ENCODE measurements at places on chromosomes 5 and 9. TPM values are rescaled to one million over a fixed set of nuclear protein-coding genes. Genes with fewer than 3 reads are reported as not detected.

Gene TRIM7
- 3.5 TPM for total RNA-seq

GRCh38 chr5:143284521-143284920 lies 119.0 kb downstream of the NR3C1 start:
- H3K36me3 ChIP-seq = peaks cover 37% of the 10 kb centered on the region
- no peaks in the 10 kb centered on the region for H3K27me3 ChIP-seq
- H3K27ac ChIP-seq = no peak overlapping the region

Gene PCDHGA7
- 0.07 TPM for total RNA-seq

DNA sequence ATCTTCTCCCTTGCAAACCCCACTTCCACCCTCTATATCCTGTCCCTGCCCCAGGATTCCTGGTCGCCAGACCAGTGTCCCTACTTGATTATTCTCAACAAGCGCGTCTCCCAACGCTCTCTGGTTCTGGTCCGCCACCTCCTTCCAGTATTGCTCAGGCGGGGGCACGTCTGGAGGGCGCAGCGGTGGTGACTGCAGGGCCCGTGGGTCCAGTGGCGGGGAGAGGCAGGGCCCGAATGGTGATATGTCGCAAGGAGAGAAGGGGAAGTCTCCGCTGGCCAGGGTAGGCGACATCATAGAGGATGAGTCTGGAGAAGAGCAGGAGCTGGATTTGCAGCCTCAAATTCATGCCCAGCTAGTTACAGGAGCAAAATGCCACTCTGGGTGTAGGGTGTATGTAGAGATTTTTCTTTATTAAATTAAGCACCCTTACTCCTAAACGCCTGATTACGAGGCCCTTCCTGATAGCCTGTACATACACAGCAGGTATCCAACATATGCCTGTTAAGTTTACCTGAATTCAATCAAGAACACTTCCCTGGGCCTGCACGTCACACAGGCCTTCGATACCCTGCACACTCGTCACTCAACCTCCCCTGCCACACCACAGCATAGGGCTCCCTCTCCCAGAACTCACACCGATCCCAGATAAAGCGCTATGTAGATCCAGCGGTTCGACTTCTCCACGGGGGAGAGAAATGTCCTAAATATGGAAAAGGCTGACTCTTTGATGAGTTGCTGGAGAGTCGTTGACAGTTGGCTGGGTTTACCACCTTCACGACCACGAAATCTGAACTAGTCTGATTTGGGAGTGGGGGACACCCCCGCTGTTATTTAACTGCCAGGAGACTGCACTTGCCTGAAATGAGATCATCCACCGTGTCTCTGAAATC lies 4.8 kb downstream of the MCIDAS start:
- no peak overlapping the region for H3K27ac ChIP-seq
- DNase-seq = no peak
- H3K27me3 ChIP-seq = peaks cover 71% of the 10 kb centered on the region

DNA sequence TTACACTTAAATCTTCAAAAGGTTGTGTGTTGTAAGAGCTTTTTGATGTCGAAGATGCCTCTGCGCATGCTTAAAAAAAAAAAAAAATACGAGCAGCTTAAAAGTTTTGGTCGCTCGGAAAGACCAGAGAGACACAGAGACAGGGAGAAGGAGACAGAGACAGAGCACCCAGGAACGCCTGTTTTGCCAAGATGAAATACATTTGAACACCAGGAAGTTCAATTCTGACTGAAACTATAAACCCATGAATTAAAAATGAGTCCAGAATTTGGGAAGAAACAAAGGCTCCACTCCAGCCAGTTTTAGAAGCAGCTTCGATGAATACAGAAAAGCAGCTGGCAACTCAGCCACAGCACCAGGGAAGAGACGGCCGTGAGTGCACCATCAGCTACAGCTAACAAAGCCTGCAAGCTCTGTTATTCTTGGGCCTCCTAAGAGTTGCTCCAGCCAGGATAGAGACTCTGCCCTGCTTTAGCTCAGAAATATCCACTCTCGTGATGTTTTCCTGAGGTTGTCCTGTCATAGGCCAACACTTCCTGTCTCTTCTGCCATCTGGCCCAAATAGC lies 2.5 kb upstream of the ZNF474 start:
- no peaks in the 10 kb centered on the region for H3K36me3 ChIP-seq
- DNase-seq = no peak
- H3K27ac ChIP-seq = no peak overlapping the region
- H3K4me1 ChIP-seq = no peaks in the 10 kb centered on the region

DNA sequence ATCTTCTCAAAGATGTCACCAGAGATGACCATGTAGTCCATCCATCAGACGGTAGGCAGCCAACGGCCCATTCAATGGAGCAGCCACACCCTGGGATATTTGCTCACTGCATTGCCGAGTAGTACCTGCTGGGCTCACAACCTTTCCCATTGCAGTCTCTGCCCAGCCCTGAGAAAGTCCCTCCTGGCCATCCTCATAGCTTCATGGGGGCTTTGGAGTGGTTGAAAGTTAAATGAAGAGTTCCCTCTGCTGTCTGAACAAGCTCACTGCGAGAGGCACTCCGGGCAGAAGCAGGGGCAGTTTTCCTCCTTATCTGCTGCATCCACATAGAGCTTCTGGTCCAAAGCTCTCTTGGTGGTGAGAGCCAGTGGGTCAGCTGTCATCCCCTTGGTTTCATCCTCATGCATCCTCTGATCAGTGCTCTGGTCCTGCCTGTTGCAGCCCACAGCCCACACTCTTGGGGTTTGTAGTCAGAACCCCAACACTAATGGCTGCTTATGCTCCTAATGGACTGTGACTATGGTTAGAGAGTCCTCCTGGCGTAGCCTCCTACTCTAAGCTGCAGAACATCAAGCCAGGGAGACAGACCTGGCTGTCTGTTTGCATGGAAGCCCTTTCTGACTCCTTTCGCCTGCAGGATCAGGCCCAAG lies 23.3 kb downstream of the TNFSF8 start:
- H3K4me1 ChIP-seq = peaks cover 92% of the 10 kb centered on the region
- peak overlapping the region; percentile 96 for H3K27ac ChIP-seq
- DNase-seq = peak; percentile 46
- H3K4me3 ChIP-seq = no peak overlapping the region
- H3K36me3 ChIP-seq = peaks cover 65% of the 10 kb centered on the region

GRCh38 chr5:40834391-40834848 lies 602 bp downstream of the RPL37 start:
- peaks cover 58% of the 10 kb centered on the region for H3K36me3 ChIP-seq
- H3K27ac ChIP-seq = peak overlapping the region; percentile 100
- peaks cover 63% of the 10 kb centered on the region for H3K4me1 ChIP-seq
- H3K27me3 ChIP-seq = no peaks in the 10 kb centered on the region
- peak overlapping the region; percentile 100 for H3K4me3 ChIP-seq

DNA sequence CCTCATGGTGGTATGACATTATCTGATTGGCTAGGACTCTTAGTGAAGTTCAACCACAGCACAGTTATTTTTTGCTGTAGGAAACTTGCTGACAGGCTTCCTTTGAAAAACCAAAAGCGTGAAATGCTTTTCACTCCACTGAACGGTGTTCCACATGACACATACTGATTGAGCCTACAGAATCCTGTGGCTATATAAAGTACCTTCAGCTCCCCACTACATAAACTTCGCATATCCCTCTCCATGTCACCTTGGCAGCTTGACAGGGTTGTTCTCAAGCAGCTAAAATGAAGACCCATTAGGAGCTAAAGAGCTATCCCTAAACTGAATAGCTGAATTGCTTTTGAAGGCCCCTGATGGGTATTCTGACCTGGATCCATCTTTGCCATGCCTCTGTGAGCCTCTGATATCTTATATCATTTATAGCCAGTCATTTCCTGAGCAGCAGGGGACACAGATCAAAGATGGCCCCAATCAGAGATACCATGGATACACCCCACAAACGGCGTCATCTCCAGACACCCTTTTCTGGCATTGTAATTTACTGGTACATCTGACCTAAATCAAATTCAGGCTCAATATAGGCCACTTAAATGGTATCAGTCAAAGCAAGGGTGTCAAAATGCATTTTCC lies 91.5 kb downstream of the APBA1 start:
- no peaks in the 10 kb centered on the region for H3K4me1 ChIP-seq
- DNase-seq = no peak
- no peaks in the 10 kb centered on the region for H3K36me3 ChIP-seq
- no peaks in the 10 kb centered on the region for H3K27me3 ChIP-seq

DNA sequence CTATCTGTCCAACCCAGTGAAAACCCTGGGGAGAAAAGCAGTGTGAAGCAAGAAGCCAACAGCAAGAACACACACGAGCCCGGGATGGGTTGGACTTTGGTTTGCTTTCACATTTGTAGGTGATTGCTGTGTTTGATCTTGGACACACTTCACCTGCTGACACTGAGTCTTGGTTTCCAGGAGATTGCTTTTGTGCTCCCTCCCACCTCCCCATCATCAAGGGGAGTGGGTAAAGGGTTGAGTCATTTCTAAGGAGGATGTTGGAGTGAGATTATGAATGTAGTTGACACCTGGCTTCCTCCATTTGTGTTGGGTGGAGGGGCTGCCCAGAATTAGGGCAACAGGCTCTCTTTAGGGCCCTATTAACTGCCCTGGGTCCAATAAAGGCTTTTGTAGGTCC lies 37.5 kb downstream of the ANKDD1B start:
- H3K27ac ChIP-seq = no peak overlapping the region
- no peaks in the 10 kb centered on the region for H3K36me3 ChIP-seq
- peak overlapping the region; percentile 2 for H3K4me3 ChIP-seq
- no peaks in the 10 kb centered on the region for H3K27me3 ChIP-seq
- peaks cover 6% of the 10 kb centered on the region for H3K4me1 ChIP-seq
- DNase-seq = peak; percentile 43
